ENCODE measurements at places on chromosomes 6 and 20.

DNA sequence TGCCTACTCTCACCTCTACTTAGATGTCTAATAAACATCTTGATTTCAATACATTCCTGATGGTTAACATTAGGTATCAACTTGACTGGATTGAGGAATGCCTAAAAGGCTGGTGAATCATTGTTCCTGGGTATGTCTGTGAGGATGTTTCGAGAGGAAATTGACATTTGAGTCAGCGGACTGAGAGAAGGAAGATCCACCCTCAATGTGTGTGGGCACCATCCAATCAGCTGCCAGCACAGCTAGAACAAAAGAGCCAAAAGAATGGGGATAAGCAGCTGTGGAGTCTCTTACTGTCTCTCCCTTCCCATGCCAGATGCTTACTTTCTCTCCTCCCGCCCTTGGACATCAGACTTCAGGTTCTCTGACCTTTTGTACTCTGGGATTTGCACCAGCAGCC, 128.6 kb upstream of the HS3ST5 start:
- DNase-seq, result no peak

- no peak for DNase-seq
These were observed 50.4 kb downstream of the BTBD9 start for GRCh38 chr6:38589367-38589720.

DNA sequence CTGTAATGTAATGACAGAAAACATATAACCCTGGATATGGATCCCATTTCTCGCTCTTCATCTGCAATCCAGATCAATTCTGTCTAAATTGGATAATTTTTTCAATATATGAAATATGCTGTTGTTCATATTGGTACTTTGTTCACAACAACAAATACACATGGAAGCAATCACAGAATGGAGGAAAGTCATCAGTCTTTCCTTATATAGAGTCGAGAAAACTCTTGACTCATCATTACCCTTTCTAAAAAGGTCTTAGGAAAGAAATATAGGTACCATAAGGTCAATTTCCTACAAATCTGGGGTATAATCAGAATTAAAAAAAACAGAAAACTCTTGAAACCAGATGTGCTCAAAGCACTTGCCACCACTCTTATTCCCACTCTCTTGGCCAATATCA, 677.6 kb upstream of the ID4 start:
- no peak for DNase-seq

GRCh38 chr6:123945386-123945785, 141.7 kb downstream of the NKAIN2 start:
- no peak for DNase-seq

DNA sequence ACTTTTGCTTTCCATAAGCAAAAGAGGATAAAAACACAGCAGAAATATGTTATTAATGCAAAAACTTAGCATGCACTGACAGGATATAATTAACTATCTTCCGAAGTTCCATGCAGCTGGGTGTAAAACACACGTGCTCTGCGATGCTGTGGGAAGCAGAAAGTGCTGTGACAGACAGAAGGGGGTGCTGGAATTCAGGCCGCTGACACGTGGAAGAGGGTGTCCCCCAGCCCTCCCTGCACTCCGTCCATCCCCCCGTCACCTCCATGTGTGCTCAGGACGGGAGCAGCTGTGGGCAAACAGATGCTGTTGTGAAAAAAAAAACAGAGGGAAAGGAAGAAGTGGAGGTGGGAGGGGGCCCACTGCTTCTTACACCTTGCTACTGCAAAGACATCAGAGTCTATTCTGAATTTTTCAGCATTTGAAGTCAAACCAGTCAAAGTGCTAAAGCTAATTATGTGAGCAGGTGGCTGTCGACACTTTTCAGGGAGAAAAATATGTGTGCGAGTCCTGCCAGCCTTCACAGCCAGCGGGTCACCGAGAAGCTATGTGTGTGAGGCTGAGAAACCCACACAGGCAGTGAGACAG, 175.9 kb upstream of the AFDN start:
- no peak for DNase-seq
